ENCODE measurements at places on chromosomes 6 and 20.
A peak's percentile ranks its signal among the peaks of the same experiment; 100 is the strongest.

GRCh38 chr20:57460781-57461465 lies 64.0 kb downstream of the CTCFL start:
- no peak for DNase-seq

DNA sequence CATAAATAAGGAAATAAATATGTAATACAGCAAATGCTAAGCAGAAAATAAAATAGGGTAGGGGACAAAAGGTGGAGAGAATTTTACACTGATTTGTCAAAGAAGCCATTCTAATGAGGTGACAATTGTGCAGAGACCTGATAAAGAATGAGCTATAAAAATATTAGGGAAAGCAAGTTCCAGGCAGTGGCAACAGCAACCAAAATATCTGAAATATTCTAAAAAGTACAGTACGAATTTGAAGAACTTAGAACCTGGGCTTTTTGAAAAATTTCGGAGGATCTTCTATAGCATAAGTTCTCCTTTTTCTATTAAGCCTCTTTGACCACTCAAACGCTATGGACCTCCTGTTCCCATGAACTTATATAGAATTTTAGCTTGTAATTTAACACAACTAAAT lies 98.0 kb upstream of the FAM184A start:
- DNase-seq = no peak

GRCh38 chr20:59392736-59393135 lies 92.3 kb downstream of the EDN3 start:
- DNase-seq = no peak

DNA sequence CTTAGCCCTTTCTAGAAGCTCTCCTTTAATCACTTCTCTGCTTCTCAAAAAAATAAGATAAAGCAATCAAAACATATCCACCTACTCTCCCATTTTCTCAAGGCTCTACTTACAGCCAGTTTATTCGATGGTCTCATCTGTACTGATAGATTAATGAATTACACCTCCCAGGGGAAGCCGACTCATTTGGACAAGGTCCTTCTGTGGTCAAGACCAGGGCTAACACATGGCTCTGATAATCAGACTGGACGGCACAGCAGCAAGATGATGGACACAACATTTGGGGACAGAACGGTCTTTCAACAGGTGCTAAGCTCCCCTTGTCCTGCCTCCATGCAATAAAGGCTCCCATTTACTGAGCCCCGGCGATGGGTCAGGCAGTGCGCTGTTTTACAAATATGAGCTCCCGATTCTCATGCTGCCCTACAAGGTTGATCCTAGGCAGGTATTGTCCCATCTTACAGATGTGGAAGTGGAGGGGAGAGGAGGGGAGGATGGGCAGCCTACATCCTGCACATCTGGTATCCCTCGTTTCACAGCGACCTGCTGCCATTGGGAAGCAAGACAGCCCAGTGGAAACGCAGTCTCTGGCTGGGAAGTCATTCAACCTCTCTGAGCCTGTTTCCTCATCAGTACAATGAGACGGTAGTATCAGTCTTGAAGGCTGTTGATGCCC lies 15.7 kb downstream of the CPNE5 start:
- DNase-seq = no peak

- no peak for DNase-seq
Observed at GRCh38 chr20:41618807-41619311, 682 bp upstream of the CHD6 start.

DNA sequence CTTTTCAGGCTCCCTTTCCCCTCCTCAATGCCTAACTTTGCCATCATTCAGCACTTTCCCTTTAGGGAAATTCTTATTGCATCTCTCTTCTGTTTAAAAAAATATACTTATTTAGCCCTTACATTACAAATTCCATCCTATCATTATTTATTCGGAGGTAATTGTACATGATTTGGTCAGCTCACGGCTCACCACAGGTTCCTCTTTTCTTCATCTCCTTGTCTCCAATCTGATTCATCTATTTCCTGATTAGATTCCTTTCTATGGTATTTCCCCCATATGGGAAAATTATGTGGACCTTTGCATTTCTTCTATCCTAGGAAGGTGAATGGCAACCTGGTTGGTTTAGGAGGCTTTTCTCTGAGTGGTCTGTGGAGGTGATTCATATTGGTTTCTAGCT lies 12.9 kb upstream of the EMILIN3 start:
- no peak for DNase-seq

GRCh38 chr6:62367601-62368000 lies 81.6 kb upstream of the KHDRBS2 start:
- no peak for DNase-seq

GRCh38 chr6:108872141-108872557 lies 23.9 kb downstream of the ARMC2 start:
- DNase-seq = peak; percentile 32

- no peak for DNase-seq
Observed at GRCh38 chr6:90144396-90144795, 152.2 kb downstream of the BACH2 start.

- no peak for DNase-seq
Observed at GRCh38 chr6:10463040-10463439, 48.2 kb upstream of the TFAP2A start.

DNA sequence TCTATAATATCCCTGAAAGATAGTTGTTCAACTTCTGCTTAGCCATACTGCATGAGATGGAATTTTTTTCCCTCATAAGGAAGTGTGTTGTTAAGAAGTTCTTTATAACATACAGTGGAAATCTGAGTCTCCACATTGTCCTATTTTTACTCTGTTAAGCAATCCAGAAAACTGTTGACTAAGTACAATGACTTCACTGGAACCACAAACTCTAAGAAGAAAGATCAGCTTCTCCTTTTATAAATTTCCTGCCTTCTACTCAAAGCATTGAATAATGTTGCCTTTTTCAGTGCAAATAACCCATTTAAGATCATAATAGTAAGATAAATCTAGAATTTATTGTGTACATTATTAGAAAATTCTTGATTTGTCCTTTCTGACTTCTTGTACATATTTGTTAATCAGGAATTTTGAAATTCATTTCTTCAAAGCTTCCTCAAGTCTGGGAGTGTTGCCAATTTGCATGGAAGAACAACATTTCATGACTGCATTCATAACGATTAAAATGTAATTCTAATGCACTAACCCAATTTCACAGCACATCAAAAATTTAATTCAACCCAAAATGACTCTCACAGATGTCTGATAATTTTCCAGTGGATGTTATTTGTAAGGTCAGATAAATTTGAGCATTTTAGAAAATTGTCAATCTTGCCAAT lies 45.6 kb upstream of the ANKEF1 start:
- no peak for DNase-seq

DNA sequence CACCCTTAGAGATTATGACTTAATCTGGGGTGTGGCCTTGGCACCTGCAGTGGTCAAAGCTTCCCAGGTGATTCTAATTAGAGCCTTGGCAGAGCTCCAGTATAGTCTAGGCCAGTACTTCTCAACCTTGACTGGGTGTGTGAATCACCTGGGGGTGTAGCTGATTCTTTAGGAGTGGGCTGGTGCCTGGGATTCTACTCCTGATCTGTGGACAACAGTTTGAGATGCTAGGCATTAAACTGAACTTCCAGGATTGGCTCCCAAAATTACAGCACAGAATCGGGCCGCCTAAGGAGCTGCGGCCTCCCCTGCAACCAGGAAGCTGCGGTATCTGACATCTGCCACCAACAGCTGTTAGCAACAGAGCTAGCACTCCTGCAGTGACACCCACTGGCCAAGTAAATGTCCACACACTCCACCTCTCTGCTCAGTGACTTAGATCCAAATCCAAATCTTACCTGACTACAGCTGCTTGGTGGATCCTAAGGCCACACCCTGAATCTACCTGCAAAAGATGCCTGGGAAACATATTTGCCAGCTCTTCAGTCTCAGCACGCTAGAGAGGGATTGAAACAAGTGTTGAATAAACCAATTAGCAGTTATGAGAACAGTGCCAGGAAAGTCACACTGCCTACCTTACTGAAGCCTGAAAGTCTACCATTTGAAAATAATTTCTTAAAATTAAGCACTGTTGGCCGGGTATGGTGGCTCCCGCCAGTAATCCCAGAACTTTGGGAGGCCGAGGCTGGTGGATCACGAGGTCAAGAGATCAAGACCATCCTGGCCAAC lies 126.7 kb downstream of the UNC5CL start:
- DNase-seq = no peak

GRCh38 chr6:18178960-18179615 lies 23.9 kb downstream of the KDM1B start:
- DNase-seq = no peak

- DNase-seq = no peak
Observed at GRCh38 chr20:53672484-53673129, 79.0 kb upstream of the ZNF217 start.

DNA sequence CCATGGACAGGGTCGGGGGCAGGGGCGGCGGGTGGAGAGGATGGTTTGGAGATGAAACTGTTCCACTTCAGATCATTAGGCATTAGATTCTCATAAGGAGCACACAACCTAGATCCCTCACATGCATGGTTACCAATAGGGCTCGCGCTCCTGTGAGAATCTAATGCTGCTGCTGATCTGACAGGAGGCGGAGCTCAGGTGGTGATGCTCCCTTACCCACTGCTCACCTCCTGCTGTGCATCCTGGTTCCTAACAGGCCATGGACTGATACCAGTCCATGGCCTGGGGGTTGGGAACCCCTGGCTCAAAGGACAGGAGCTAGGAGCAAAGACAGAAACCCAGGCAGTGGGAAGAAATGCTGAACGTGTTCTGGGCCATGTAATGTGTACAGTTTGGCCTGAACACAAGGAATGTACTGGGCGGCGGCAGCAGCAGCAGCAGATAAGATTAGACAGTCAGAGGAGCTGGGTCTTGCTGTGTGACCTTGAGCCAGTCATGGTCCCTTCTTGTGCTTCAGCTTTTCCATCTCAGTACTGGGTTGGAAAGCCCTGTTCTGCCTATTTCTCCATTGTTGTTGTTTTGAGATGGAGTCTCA lies 4.7 kb upstream of the SPAG4 start:
- DNase-seq = no peak

DNA sequence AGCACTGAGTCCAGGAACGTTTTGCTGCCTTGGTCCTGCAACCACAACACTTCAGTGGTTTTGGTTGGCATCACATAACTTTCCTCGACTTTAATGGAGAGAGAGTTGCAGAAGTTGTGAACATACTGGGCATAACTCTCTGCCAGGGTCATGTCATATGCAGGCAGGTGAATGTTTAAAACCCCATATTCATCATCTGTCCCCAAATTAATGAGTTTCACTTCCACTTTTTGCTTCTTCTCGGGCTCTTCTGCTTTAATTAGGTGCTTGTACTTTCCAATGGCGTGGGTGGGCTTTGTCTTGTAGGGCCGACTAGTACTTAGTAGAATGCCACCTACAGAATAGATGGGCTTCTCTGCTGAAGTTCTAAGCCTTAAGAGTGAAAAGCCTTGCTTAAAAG lies 45.2 kb upstream of the TFAP2A start:
- no peak for DNase-seq

DNA sequence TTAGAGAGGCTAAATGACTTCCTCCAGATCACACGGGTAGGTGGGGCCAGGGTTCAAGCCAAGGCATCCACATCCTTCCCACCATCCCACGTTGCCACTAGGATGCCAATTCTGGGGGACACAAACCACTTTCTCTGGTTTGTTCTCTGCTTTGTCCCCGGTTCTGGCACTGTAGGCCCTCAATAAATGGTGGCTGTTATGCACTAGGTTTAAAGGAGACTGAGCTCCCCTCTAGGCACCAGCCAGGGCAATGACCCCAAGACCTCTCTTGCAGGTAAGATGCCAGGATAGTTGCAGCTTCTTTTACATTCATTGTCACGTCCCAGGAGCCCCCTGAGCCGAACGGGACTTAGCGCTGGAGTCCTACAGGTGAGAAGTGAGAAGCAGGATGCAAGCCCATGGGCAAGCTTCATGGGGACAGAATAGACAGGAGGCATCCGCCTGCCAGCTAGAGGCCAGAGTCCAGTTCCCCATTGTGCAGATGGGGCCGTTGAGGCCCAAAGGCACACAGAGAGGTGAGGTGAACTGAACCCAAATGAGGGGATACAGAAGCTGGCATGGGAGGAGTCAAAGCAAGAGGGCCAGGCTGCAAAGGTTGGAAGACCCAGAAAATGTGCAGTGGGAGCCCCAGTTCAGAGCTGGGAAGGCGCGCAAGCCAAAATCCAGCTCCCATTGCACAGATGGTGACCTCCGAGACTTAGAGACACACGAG lies 677 bp downstream of the PXMP4 start:
- peak; percentile 6 for DNase-seq

DNA sequence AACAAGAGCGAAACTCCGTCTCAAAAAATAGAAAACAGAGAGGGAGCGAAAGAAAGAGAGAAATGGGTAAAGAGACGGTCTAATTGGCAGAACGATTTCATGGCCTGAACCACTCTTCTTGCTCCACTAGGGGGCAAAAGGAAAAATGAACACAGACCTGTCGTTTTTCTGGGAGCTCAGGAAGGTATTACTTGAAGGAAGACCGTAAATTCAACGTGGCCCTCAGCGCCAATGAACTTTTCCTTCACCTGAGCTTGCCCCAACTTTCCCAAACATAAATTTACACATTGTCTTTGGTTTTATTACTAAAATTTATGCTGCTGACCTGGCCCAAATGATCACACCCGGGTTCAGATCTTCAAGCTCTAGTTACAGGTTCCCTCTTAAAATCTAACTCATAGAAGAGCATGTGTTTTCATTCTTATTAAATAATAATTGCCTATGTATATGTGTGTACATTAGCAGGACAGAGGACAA lies 67.3 kb downstream of the ATP9A start:
- no peak for DNase-seq

DNA sequence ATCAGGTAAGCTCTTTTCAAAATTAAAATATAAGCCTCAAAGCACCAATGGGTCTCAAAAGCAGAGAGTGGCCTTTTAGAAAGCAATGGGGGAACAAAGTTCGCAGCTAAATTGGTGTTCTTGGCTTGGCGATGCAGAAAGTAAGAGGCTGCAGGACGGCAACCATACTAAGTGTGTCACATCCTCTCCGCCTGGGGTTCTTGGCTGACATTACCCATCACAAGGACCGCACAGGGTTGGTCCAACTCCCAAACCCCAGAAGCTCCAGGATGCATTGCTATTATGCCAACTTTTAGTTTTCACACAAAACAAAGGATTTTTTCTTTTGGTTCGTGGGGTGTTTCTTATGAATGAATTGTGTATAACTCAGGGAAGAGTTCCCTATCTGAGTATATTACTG lies 124.8 kb downstream of the PRKN start:
- DNase-seq = no peak

- DNase-seq = no peak
Observed at GRCh38 chr20:36301359-36302119, 4.6 kb upstream of the DLGAP4 start.

DNA sequence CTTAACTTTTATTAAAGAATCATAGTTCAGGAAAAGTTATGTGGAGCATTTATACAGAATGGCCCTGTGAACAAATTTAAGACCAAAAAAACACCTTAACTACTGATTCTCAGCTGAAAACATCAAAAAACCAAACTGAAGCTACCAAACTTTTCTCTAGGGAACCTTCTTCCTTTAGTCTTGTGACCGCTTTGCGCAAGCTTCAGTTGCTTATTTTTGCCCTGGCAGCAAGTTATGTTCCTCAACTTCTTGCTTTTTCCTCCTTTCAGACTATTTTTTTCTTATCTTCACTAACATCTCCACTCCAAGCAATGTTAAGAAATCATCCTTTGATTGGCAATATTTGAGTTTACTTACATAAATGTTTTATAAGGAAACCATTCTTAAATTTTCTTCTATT lies 100.1 kb downstream of the MYB start:
- no peak for DNase-seq

GRCh38 chr6:37081042-37081607 lies 75.7 kb downstream of the FGD2 start:
- no peak for DNase-seq

- DNase-seq = no peak
Observed at GRCh38 chr6:39553860-39554802, 171.1 kb downstream of the KIF6 start.
